Activated T-cell treated with anti-CD3 and anti-CD28 coated beads, Interleukin-2, amount 50 U/mL, for 72 hours (primary cell): ENCODE measurements at places on chromosomes 16 and 17.

DNA sequence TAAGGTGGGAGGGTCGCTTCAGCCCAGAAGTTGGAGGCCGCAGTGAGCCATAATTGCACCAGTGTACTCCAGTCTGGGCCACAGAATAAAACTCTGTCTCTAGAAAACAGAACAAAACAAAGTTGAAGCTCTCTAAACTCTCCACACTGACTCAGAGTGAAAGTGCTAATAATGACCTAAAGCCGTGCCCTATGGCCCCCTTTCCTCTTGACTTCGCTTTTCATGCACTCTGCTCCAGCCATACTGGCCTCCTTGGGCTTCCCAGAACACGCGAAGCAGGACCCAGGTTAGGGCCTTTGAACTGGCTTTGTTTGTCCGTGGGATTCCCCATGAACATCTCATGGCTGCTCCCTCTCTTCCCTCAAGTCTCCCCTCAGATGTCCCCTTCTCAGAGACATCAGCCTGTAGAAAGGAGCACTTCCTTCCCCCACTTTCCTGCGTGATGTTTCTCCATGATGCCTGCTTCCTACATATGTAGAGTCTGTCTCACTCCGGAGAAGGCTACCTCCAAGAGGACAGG, 18.6 kb upstream of the SPN start:
- DNase-seq = no peak

GRCh38 chr16:3607161-3607560, 4.2 kb downstream of the SLX4 start:
- no peak for DNase-seq

- no peak for DNase-seq
Measured at GRCh38 chr16:50268352-50268751, 2.0 kb downstream of the ADCY7 start.

DNA sequence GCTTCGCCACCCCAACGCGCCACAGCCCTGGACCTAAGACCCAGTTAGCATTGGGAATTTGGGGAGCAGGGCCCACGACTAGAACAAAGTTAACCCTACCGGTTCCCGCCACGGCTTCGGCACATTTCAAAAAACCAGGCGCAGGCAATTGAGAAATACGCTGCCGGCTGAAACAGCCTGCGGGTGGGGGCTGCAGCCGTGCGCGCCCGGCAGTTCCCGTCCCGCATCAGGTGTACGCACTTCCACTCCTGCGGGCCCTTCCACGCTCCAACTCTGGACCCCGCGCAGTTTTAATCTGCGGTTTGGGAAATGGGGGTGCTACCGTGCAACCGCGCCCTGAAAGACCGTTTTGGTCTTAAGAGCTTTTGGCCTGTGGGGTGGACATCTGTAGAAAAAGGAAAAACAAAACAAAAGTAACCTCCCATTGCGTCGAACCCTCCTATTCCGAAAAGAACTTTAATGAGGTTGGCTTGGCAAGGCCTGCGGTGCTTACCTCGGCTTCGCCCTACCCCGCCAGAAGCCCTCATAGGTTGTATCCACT, 7.1 kb downstream of the IRX5 start:
- peak; percentile 10 for DNase-seq
